NCI-H2171 (cell line): ENCODE measurements at places on chromosomes 11 and 22.

- DNase-seq: no peak
These were observed 25.5 kb upstream of the GNB1L start for GRCh38 chr22:19879992-19880785.

DNA sequence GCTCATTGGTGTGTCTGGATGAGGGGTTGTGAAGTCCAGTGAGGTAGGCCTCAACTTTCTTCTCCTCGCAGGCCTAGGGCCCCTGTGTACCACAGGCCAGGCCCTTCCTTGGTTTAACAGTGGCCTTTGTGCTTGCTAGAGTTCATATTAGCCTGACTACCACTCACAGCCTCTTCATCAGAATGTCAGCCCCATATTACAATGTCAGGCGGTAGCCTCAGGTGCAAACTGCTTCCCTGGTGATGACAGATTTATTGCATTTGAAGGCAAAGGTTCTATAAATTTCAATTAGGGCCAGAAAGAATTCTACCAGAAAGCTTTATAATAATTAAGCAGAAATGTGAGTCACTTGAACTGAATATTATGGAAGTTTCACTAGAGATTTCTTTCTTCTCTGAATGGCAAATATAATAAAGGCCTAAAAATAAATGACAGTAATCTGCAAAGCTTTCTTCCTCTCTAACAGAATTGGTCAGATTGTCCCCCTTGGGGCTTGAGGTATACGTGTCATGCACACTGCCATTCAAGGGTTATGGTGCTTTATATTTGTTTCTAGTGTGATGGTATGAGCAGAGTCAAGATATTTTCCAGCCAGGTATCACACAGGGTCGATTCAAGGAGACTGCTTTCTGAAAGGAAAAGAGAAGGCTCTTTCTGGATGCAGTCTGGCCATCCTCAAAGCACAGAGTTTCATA lies 210.3 kb downstream of the CWF19L2 start:
- DNase-seq: no peak

DNA sequence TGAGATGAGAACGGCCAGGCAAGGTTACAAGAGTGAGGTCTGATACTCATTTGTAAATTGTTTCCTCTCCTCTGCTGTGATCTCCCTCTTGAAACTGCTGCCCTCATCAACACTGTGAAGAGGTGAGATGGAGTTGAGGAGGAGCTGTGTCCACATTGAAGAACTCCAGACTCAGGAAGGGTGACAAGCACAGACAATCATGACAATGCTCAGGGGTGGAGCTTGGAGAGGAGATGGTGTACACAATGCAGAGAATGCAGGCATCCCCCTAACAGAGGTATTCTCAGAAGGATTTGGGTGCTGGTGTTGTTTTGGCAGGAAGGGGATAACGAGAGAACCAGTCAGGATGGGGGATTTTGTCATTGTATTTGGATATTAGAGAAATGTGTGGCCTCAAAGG lies 21.5 kb upstream of the MMP7 start:
- DNase-seq: no peak

- no peak for DNase-seq
These were observed 40.2 kb upstream of the CFAP300 start for GRCh38 chr11:102006835-102007566.

GRCh38 chr11:65172600-65172999 lies 2.6 kb downstream of the SPDYC start:
- no peak for DNase-seq

DNA sequence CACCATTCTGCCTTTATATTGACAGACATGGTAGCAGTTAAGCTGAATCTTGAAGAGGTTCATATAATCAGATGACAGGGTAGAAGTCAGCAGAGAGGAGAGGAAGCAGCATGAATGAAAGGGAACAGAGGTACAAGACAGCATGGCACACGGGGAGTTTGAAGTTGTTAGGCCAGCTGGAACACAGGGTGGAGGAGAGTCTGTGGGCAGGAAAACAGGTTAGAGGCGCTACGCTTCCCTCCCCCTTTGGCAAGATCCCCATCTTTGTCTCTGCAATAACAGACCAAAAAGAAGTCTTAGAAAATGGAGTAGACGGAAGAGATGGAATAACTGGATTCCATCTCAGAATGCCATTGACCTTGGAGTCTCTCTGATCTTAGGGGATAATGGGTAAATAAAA lies 20.0 kb upstream of the NDUFC2 start:
- DNase-seq: peak; percentile 12

DNA sequence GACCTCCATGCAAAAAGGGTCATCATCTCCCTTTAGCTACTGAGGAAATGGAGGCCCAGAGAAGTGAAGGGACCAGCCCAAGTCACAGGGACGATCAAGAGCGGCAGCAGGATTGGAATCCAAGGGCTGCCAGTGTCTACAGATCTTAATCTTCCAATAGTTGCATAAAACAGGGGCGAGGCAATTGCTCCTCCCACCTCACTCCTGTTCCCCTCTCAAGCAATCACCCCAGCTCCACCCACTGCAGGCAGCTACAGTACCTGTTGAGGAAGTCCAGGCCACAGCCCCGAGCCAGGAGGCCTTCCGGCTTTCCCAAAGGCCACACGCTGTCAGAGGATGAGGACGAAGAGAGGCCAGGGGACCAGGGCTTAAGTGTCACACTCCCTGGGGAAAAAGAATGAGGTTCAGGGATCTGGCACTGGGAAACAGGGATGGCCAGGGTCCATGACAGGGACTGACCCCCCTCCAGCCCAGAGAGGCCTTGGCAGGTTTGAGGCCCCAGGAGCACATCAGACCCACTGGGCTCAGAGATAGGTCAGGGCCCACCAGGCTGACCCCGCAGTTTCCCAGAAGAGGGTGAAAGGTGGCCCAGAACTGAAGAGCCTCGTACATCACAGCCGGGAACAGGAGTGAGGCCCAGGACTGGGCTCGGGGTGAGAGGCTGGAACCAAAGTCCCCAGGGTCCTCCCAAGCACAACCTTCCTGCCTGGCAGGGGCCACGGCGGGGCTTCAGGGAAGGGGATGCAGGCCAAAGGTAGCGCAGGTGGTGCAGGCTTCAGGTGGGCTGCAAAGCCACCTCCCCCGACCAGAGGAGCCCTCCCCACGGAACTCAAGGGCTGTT lies 16.4 kb upstream of the MFNG start:
- no peak for DNase-seq

DNA sequence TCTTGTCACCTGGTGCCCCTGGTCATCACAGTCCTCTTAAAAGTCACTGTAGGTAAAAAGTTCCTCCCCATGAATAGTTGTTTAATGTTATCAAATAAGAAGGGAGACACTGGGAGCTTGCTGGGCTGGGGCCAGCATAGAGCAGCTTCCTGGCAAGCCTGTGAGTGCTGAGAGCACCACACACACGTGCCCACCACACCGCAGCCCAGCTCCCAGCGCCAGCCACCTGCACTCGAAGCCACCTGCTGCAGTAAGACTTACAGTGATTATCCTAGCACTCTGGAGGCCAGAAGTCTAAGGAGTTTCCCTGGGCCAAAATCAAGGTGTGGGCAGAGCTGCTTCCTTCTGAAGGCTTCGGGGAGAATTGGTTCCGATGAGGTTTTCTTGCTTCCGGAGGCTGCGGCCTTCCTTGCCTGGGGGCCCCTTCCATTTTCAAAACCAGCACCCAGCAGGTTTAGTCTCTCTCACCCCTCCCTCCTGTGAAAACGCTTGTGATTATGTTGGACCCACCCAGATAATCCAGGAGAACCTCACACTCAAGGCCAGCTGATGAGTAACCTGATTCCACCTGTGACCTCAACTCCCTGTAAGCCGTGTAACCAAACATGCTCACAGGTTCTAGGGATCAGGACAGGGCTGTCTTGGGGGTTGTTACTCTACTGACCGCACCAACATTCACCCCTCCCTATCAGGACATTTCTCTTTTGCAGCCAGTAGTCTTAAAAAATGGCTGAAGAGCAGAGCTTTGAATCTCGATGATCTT lies 687.2 kb downstream of the TBC1D22A start:
- no peak for DNase-seq

DNA sequence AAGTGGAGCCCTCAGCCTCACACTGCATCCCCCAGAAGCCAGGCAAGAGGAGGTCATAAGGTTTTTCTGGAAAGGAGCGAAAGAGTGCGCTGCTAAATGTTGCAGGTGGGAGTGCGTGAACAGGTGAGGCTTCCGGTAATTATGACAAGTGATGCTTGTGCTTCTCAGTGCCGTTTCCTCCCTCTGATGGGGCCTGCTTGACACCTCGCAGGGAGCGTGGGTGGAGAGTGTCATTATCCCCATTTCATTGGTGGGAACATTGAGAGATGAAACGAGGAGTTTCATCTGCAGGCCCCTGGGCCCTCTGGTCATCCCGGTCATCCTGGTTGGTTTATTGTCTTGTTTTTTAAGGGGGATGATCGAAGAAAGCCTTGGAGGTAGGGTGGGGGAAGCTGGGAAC lies 57.5 kb downstream of the BCR start:
- no peak for DNase-seq

GRCh38 chr11:94632356-94632755 lies 65.2 kb downstream of the PIWIL4 start:
- DNase-seq: no peak

DNA sequence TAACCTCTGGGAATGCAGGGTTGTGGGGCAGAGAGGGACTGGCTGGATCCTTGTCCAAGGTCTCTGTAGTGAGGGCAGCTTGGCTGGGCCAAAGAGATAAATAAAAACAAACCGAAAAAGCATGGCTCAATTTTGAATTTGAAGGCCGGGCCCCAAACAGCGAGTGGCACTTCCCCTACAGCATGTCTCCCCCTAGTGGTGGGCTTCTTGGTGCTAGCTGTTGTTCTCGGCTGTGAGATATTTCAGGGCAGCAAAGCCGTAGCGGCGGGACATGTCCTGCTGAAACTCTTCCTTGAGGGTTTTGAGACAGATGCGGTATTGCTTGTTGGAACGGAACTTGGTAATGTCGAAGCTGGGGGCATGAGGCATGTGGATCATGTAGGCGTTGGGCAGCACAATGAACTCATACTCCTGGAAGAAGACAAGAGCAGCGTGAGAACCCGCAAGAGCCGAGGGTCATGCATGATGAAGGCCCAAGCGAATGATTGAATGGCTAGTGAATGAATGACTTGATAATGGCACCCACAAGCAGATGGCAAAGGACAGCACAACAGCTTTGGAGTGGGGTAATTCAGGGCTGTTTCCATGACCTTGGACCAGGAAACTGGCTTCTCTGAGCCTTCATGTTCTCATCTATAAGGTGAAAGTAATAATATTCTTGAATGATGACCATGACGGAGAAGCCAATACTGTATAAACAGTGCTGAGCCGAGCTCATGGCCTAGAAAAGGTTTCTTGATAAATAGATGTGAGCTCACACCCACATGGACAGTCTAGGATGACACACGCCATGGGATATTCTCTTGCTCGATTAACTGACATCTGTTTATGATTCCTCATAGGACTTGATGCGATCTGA lies 216.3 kb upstream of the SYN3 start:
- DNase-seq: peak; percentile 29

GRCh38 chr11:75592715-75593114 lies 30.7 kb downstream of the SERPINH1 start:
- no peak for DNase-seq

GRCh38 chr11:114316980-114317786 lies 21.0 kb downstream of the NNMT start:
- DNase-seq: no peak

- DNase-seq: no peak
These were observed 475.1 kb upstream of the CNTN5 start for GRCh38 chr11:98545544-98546175.

DNA sequence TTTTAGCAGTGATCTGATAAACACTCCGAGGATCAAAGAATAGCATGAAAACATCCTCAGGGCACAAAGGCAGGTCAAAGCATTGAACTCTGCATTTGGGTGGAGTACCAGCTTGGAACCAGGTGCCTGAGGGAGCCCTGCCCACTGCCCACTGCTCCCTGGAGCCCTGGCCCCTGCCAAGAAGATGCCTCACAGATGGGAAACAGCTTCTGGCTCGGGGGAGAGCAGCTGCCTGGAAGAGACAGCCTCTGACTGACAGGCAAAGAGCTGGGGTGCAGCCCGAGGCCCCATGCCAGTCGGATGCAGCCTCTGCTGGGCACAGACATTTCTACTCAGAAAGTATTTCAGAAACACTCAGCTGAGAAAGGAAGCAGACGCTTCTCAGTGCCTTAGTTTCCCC lies 13.2 kb downstream of the LMO1 start:
- no peak for DNase-seq
